ENCODE measurements at places on chromosomes 4 and X. TPM values are rescaled to one million over a fixed set of nuclear protein-coding genes. Genes with fewer than 3 reads are reported as not detected.

- no peak overlapping the region for H3K27ac ChIP-seq
- no peaks in the 10 kb centered on the region for H3K36me3 ChIP-seq
- H3K4me3 ChIP-seq, result no peak overlapping the region
- H3K4me1 ChIP-seq, result no peaks in the 10 kb centered on the region
Measured at GRCh38 chrX:133792198-133792953, 193.0 kb downstream of the GPC3 start.

- H3K4me1 ChIP-seq, result peaks cover 5% of the 10 kb centered on the region
- no peaks in the 10 kb centered on the region for H3K27me3 ChIP-seq
- H3K4me3 ChIP-seq, result no peak overlapping the region
Measured at GRCh38 chr4:11805842-11806241, 377.1 kb upstream of the HS3ST1 start.

DNA sequence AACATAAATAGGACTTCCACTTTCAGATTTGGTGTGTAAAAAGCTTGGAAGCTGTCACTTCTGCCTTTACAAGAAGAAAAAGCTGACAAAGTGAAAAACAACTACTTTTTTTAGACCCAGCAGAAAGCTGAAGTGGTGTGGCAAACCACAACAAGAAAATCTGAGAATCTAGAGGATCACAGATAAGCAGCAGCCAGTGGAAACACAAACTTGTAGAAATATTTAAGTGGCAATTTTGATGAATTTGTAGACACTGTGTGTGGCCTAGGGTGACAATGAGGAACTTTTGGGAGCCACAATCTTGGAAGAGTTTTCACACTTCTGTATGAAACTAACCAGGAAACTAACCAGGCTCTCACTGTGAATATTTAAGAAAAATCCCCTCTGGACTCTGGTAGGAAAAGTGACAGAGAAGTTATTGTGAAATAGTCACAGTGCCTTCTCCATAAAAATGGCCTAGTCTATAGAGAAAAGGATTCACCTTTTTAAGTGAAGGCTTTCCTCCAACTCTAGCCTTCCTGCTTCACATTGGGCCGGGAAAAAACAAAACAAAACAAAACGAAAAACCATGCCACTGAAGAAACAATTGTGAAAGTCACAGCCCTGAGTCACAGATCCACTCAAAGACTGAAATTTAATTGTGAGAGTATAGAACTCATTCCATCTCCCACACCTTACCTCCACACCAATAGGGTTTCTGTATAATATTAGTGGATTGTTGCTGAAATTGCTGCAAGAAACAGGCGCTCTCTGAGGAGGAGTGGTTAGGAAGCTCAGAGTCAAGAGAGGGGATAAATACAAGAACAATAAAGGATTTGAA is 26.7 kb upstream of the GUCY1A1 start:
- H3K36me3 ChIP-seq, result no peaks in the 10 kb centered on the region
- no peaks in the 10 kb centered on the region for H3K27me3 ChIP-seq
- no peak for DNase-seq

DNA sequence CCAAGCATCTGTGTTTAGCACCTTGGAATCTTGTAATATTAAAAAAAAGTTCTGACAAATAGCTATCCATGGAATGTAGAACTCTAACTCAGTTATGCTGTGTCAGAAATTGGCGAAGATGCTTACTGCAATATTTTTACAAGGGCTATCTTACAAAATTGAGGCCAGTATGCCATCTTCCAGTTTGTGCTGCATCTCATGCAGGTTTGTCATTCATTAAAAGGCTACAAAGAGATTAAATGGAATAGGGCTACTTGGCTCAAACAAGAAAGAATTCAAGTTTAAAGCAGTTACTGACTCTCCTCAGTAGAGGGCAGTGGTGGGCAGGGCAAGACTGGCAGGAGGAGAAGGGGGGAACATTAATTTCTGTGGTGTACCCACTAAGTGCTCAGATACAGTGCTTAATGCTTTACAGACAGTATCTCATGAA is 66.5 kb downstream of the SHROOM4 start:
- H3K4me1 ChIP-seq, result no peaks in the 10 kb centered on the region
- H3K27ac ChIP-seq, result no peak overlapping the region
- DNase-seq, result no peak
- no peaks in the 10 kb centered on the region for H3K36me3 ChIP-seq
- H3K27me3 ChIP-seq, result no peaks in the 10 kb centered on the region

- no peak for DNase-seq
- no peaks in the 10 kb centered on the region for H3K36me3 ChIP-seq
- no peak overlapping the region for H3K27ac ChIP-seq
- no peaks in the 10 kb centered on the region for H3K4me1 ChIP-seq
Measured at GRCh38 chrX:150270622-150271021, 92.5 kb upstream of the MAMLD1 start.

DNA sequence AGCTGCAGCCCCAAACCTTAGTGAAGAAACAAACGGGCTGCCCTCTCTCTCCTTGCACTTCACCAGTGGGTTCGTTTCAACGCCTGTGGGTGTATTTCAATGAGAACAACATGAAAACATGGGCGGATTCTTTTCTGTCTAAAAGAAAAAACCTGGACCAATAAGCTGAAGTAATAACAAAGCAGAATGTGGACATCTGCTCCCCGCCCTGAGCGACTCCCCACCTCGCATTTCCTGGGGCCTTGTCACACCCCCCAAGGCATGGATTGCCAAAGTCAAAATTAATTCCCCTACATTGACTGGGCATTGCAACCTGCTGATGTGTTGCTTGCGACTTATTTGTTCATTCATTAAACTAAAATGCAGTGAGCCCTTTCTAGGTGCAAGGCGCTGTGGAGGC is 142.9 kb downstream of the BCOR start:
- peaks cover 10% of the 10 kb centered on the region for H3K4me1 ChIP-seq
- DNase-seq, result no peak
- H3K36me3 ChIP-seq, result no peaks in the 10 kb centered on the region
- no peak overlapping the region for H3K27ac ChIP-seq
- no peak overlapping the region for H3K4me3 ChIP-seq

DNA sequence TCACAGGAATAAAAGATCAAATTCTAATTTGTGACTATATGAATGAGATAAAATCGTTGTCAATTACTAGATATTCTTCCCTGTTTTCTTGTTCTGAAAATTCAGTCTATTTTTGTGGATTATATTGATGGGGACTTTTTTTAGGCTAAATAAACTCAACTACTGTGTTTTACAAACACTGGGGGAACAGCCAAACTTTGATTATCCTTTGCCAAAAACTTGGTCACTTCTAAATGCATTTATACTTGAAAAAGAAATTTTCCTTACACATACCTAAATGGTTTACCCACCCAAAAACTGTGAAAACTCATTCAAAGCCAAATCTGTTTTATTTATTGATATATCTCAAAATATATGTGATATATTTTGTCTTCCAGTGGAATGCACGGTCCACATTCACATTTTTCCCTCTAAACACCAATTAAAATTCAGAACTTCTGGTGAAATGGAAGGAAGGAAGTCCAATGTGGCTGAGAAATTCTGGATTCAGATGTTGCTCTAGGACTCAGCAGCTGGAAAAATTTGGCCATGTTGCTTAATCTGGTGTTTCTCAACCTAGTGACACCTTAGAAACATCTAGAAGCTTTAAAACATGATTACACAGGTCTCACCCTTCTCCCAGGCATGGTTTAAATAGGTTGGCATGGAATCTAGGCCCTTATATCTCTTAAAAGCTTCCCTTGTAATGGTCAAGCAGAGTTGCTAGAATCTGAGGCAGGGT is 28.6 kb upstream of the ARHGAP24 start:
- H3K27ac ChIP-seq, result no peak overlapping the region
- H3K4me1 ChIP-seq, result no peaks in the 10 kb centered on the region
- no peak for DNase-seq
- H3K36me3 ChIP-seq, result no peaks in the 10 kb centered on the region

- H3K27ac ChIP-seq, result no peak overlapping the region
- H3K4me1 ChIP-seq, result no peaks in the 10 kb centered on the region
- no peak overlapping the region for H3K4me3 ChIP-seq
- no peaks in the 10 kb centered on the region for H3K27me3 ChIP-seq
- no peak for DNase-seq
- no peaks in the 10 kb centered on the region for H3K36me3 ChIP-seq
Measured at GRCh38 chr4:150982557-150983233, 32.4 kb downstream of the LRBA start.

Gene KDR
- total RNA-seq, result not detected

- no peaks in the 10 kb centered on the region for H3K36me3 ChIP-seq
- no peaks in the 10 kb centered on the region for H3K4me1 ChIP-seq
Measured at GRCh38 chrX:48934581-48935300, 15.9 kb upstream of the PIM2 start.

DNA sequence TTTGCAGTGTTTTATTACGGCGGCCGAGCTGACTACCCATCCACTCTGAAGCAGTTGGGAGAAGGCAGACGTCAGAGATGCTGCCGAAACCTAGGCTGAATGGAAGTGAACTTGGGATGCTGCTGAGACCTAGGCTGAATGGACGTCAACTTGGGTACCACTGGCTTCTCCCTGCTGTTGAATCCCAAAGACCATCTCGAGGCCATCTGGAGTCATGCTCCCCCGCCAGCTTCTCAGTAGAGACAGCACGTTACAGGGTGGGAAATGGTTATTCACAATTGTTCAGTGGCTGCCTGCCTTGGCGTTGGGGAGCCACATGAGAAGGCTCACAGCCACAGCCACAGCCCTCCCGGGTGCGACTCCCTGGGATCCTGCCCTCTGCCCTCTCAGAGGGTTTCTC is 40.9 kb downstream of the P2RY8 start:
- no peaks in the 10 kb centered on the region for H3K36me3 ChIP-seq
- no peaks in the 10 kb centered on the region for H3K27me3 ChIP-seq
- DNase-seq, result no peak
- no peaks in the 10 kb centered on the region for H3K4me1 ChIP-seq

- H3K4me3 ChIP-seq, result no peak overlapping the region
- H3K36me3 ChIP-seq, result no peaks in the 10 kb centered on the region
- DNase-seq, result no peak
- H3K27me3 ChIP-seq, result no peaks in the 10 kb centered on the region
- no peak overlapping the region for H3K27ac ChIP-seq
Measured at GRCh38 chr4:113314426-113314825, 265.0 kb downstream of the ANK2 start.

Gene SULT1E1
- total RNA-seq, result 0.86 TPM

Gene TEX11
- not detected for total RNA-seq

GRCh38 chr4:75289914-75290582 is 224.2 kb downstream of the RCHY1 start:
- peak; percentile 25 for DNase-seq
- no peak overlapping the region for H3K4me3 ChIP-seq
- H3K27me3 ChIP-seq, result no peaks in the 10 kb centered on the region
